Activated CD4-positive, alpha-beta T cell treated with anti-CD3 and anti-CD28 coated beads, Interleukin-2, amount 10 ng/mL, durations not matched to agents 7 days and 5 days (primary cell): ENCODE measurements at places on chromosomes 3 and 15.

DNA sequence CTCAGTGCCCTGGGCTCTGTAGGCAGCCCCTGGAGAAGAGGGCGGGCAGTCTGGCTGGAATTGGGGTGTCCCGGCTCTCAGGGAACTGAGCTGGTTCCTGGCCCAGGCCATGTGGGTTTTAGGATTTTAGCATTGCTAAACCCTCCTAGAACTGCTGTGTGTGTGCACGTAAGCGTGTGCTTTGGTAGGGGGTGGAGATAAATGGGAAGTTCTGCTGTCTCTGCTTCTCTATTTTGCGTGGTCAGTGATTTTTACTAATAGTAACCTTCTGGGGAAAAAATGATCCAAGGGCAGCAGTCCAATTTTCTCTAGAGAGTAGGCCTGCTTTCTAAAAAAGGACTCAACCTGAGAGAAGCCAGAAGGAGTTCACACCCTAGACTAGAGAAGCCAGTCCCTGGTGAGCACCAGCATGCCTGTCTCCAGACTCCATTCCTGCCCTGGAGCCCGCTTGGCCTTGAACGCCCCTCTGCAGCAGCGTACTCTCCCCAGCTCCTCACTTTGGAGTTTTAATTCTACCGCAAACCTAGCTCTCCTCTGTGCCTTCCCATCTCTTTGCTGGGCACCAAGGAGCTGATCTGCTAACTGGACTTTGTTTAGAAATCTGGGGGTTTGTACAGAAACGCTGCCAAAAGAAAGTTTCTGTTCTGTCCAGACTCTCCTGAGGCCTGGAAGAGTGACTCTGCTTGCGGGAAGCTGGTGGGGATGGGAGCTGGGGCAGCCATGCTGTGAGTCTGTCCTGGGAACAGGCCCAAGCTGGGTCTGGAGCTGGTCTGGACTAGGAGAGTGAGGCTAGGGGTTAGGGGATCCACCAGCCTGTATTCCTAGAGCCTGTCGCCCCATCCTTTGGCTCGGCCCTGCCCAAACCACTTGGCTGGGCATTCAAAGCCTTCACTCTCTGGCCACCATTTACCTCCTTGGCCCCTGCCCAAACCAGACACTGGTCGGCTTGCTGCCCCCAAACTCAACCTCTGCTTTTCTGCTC, 19.7 kb downstream of the CORO2B start:
- no peak for DNase-seq

- no peak for DNase-seq
These were observed 218.9 kb downstream of the PDZRN3 start for GRCh38 chr3:73405853-73406252.

DNA sequence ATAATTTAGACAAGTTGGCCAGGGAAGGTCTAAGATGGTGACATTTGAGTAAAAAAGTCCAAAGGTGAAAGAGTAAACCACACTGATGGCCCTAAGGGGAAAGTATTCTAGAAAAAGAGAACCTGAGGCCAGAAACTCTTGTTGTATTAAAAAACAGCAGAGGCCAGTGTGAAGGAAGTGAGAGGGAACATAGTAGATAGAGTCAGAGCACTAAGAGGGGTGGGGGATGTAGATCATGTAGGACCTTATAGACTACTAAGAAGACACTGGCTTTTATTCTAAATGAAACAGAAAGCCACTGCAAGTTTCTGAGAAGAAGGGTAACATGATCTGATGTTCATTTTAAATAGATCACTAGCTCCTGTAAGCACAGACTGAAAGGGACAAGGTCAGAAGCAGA, 14.5 kb downstream of the POLQ start:
- DNase-seq: no peak

GRCh38 chr3:182855076-182855475, 61.8 kb downstream of the ATP11B start:
- no peak for DNase-seq

GRCh38 chr15:67915461-67916374, 75.9 kb upstream of the RNU6-1 start:
- DNase-seq: no peak

- DNase-seq: no peak
These were observed 3.5 kb upstream of the ITGB5 start for GRCh38 chr3:124890573-124891190.

DNA sequence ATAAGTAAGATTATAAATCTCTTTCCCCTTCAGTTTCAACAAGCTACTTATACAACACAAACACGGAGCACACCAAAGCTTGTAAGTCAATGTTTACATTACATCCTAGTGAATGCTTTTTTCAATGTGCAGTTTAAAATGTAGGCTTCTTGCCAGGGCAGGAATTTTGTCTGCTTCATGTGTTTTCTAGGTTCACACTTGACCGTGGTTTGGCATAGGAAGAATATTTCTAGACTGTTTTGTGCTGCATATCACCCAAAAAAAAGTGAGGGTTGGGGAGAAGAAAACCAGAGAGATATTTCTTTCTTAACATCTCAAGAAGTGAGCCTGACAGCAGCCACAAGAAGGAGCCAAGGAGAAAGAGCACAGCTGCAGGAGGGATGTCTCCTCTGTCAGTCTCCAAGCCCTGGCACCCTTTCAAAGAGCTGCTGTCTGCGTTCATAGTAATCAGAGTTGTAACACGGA, 255.8 kb downstream of the MEIS2 start:
- no peak for DNase-seq

DNA sequence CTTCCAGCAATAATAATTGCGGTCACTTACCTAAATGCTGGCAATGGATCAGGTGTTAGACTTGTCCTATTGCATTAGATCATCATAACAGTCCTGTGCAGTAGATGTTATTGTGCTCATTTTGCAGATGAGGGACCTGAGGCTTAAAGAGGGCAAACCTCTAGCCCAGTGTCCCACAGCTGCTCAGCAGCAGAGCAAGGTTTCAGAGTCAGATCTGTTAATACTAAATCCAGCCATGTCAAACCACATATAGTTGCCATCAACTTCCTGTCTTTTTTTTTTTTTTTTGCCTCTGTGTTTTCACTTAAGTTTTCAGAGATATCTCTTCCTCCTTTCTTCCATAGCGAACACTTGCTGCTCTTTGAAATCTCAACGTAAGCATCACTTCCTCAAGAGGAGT, 12.1 kb downstream of the FEZF2 start:
- DNase-seq: no peak

DNA sequence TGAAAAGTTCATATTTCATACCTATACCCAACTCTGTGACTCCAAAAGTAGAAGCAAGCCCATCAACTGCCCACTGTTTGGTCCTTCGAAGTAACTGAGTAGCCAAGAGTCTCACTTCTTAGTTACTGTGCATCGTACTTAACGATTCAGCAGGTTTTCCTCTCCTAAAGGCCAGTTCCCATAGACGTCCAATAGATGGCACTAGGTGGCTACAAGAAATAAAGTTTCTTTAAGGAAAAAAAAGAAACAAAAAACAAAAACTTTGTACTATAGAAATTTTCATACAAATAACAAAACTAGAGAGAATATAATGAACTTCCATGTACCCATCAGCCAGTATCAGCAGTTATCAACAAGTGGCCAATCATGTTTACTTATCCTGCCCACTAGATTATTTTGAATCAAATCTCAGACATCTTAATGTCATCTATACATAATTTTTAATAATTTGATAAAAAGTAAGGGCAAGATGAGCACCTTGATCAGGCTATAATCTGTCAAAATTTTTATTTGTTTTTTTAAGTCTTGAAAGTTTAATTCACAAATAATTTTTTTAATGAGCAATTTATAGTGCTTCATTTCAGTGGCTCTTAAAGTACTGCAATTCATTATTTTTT, 63.8 kb upstream of the ACP3 start:
- DNase-seq: peak; percentile 28

GRCh38 chr3:55742022-55742831, 255.1 kb upstream of the WNT5A start:
- no peak for DNase-seq

GRCh38 chr3:36784138-36784635, 19.8 kb upstream of the DCLK3 start:
- no peak for DNase-seq

GRCh38 chr3:38606561-38606960, 42.9 kb downstream of the SCN5A start:
- DNase-seq: no peak

DNA sequence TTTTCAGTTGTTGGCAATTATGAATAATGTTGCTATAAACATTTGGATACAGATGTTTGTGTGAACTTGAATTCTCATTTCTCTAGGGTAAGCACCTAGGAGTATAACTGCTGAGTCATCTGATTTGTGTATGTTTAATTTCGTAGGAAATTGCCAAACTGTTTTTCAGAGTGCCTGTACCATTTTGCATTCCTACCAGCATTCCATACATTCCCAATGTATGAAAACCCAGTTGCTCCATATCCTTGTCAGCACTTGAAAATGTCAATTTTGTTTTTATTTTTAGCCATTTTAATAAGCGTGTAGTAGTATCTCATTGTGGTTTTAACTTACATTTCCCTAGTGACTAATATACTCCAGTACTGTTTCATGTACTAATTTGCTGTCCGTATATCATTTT, 98.5 kb upstream of the TSC22D2 start:
- no peak for DNase-seq

DNA sequence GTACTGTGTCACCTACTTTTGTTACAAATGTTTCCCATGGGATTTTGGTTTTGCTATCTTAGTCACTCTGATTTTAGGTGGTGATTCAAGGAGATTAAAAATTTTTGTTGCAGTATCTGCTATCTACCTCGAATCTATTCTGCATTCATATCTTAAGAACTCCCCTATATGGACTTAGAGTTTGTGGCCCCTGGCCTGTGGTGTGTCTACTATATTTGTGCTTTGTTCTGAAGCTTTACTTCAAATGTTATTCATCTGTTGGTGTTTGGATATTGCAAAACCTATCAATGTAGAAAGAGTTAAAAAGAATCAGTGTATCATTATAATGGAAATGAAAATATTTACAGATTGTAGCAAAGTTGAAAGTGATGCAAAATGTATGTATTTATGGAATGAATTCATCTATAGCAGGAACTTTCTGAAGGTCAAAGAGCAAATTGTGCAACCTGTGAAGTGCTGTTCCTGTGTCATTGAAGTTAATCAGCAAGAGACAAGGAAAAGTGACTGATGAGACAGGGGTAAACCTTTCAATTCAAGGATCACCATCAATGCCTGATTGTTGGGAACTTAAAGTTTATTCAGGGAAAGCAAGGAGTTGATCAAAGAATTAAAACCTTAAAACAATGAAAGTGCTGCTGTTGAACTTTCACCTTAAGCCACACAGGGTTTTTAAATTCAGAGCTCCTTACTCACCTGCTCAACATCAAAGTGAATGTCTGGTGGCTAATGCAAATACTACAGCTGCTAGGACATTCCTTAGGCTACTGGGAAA, 71.0 kb downstream of the SLMAP start:
- no peak for DNase-seq

GRCh38 chr3:162354356-162354755, 857.7 kb downstream of the OTOL1 start:
- DNase-seq: no peak

DNA sequence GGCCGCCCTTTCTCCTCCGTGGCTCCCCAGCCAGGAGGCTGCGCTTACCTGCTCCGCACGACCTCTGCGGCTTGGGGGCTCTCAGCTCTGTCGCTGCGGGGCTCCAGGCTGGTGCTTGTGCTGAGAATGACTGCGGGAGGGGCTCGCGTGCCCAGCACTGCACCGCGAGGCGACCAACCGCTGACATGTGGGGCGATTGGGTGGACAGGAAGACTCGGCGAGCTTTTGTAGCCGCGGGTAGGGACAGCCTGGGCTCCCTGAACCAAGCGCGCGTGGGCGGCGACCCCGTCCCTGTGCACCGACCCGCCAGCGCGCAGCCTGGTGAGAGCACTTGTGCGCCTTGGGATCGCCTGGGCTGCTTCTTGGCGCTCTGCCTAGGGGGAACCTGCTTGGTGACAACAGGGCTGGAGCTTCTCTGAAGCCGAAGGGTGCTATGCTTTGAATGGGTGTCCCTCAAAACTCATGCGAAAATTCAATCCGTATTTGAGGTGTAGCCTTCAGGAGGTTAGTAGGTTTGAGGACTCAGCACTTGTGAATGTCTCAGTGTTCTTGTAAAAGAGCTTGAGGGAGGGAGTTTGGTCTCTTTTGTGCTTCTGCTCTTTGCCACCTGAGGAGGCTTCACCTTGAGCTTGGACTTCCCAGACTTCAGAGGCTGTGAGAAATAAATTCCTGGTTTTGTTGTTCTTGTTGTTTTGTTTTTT, 50.4 kb downstream of the IL12A start:
- DNase-seq: no peak

DNA sequence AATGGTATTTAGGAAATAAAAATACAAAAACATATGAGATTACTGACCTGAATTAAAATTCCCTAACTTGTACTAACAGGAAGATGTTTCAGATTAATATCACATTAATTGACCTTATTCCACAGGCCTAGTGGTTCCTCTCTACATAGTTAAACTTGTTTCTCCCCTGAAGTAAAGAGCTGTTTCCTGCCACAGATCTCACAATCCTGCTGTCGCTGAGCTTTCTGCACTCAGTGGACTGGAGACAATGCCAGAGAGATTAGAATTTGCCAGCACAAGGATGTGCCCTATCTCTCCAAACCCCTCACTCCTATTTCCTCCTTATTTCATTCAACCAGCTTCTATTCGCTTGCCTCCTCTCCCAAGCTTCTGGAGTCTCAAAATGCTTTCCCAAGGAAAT, 130.6 kb downstream of the CTNNB1 start:
- DNase-seq: no peak
